DMS53 (cell line): ENCODE measurements at places on chromosomes 3 and 15.

GRCh38 chr15:83764201-83764838 is 110.4 kb downstream of the ADAMTSL3 start:
- no peak for DNase-seq

GRCh38 chr3:14831916-14832450 is 13.2 kb downstream of the FGD5 start:
- DNase-seq, result no peak

DNA sequence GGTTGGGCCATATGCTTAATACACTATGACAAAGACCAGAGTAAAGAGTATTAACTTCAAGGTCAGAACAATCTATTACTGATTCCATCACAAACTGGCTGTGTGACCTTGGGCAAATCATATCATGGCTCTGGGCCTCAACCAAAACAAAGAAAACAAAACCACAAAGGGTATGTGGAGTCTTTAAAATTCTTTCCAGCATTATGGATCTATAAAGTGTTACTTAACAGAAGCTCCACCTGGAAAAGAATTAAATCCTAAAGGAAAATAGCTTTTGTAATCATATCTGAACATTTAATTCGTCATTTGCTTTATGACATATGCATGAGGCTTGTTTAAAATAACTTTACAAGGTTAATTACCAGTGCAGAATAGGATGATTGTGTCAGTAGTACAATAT is 265.5 kb downstream of the SATB1 start:
- no peak for DNase-seq

DNA sequence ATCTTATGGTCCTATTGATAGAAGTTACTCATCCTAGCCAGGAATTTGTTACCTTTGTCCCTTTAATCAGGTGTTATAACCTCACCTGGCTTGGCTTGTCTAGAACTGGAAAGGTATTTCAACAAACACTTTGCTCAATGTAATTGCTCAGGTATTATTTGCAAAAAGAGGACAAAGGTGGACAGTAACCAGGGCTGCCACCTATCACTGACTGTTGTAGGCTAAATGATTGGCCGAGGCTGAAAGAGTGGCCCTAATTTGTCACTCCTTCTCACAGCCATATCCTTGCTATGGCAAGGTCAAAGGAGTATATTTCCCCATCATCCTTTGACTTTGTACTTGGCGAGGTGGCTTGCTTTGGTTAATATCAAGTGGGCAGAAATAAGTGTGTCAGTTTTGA is 2.7 kb upstream of the SELENOS start:
- DNase-seq, result no peak

GRCh38 chr3:9192248-9193025 is 57.0 kb downstream of the SRGAP3 start:
- peak; percentile 0 for DNase-seq

GRCh38 chr3:31505371-31506048 is 27.2 kb upstream of the STT3B start:
- DNase-seq, result no peak

DNA sequence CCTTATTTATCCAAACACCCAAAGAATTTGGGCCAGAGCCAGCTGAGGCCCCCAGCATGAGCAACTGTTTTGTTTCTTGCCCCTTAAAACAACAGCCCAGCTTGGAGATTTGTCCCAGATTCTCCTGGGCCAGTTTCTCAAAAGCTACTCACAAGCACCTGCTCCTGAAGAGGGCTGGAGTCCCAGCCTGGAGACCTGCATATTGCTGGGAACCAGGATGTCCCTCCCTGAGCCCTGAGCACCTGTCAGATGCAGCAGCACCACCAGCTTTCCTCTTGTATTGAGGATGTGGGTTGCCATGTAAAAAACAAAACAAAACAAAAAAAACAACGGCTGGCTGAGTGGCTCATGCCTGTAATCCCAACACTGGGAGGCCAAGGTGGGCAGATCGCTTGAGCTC is 7.0 kb upstream of the RFT1 start:
- peak; percentile 80 for DNase-seq

- DNase-seq, result no peak
These were observed 751.0 kb downstream of the ROBO1 start for GRCh38 chr3:79016587-79017376.

- DNase-seq, result peak; percentile 15
These were observed 688.8 kb upstream of the CCDC54 start for GRCh38 chr3:106688464-106688863.

DNA sequence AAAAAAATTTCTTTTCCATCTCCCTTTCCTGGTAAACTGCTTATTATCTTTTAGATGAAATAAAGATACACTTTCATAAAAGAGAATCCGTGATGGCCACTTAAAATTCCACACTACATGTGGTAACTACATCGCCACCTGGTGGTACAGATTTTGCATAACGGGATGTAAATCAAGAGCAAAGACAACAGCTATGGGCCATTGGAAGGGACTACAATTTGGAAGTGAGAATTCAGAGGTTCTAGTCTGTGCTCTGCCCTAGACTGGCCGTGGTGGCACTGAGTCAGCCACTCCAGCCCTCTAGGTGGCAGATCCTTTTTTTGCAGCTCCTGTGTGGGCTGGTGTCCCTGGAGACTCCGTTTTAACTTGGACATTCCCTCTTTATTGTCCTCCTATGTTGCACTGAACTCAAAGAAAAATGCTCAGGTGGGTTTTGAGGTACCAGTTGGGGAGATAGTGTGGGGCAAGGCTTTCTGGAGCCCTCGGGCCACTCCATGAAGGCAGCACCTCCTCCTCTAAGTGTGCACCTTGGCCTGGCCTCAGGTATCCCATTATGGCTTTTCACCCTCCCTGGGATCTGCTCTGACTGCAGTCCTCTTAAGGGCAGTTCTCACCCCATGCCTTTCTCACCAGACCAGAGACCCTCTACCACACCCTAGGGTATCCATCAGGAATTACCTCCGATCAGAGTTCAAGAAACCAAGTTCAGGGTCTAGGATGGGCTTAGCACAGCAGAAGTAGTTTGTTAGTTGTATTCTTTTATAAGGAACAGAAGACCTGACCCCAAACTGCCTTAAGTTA is 54.9 kb downstream of the SPSB4 start:
- peak; percentile 86 for DNase-seq

DNA sequence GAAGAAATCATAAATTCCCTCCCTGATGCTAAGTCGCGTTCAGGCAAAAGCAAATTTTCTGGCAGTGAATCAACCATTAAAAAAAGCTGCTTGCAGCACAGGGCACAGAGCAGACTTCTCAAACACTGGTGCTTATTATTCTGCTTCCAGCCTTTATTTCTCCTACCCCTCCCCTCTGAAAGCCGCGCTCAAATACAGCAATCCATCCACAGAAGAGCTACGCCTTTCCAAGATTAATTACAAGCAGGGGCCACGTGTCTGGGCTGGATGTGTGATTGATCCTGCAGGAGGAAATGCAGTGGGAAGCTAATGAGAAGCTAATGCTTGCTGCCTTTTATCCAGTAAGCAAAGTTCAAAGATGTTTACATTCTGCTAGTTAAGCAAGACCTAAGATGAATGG is 134.9 kb upstream of the TOPAZ1 start:
- DNase-seq, result no peak

GRCh38 chr15:65258375-65259262 is 28.1 kb downstream of the PARP16 start:
- no peak for DNase-seq

DNA sequence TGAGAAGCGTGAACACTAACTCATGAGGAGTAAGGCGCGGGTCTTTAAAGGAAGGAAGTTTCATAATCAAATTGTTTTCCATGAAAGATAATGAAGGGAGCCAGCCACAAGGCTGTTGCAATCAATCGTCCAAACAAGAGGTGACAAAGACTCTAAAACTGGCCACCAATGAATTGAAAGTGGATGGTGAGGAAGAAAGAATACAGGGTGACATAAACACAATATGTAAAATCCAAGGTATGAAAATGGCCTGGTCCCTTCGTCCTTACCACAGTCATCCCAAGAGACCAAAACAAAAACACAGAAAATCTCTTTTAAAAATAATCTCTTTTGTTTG is 12.0 kb downstream of the CD86 start:
- DNase-seq, result no peak

GRCh38 chr15:51234176-51234927 is 104.0 kb downstream of the CYP19A1 start:
- no peak for DNase-seq

DNA sequence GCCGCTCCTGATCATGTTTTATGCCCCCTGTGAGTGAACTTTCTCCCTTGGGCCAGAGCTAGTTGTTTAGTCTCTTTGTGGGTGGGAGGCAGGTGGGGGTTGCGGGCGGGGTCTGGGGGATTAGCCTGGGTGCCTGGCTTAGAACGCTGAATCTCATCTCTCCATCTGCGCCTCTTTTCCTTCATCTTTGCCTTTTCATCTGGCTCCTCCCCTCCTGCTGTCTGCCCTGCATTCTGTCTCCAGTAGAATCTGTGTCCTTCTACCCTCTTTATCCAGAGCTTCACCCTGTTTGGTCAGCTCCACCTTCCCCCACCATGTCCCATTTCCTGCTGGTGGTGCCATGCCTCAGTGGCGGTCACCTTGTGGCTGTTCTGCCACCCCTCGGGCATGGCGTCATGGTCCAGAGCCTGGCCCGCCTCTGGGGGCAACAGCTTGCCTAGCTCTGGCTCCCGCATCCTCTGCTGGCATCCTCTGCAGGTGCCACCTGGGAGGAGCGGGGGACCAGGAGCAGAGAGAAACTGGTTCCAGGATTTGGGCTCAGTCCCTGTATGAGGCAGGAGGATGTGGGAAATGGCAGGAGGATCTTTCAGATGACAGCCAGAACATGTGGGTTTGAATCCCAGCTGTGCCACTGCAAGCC is 44.3 kb downstream of the PDIA5 start:
- DNase-seq, result no peak

DNA sequence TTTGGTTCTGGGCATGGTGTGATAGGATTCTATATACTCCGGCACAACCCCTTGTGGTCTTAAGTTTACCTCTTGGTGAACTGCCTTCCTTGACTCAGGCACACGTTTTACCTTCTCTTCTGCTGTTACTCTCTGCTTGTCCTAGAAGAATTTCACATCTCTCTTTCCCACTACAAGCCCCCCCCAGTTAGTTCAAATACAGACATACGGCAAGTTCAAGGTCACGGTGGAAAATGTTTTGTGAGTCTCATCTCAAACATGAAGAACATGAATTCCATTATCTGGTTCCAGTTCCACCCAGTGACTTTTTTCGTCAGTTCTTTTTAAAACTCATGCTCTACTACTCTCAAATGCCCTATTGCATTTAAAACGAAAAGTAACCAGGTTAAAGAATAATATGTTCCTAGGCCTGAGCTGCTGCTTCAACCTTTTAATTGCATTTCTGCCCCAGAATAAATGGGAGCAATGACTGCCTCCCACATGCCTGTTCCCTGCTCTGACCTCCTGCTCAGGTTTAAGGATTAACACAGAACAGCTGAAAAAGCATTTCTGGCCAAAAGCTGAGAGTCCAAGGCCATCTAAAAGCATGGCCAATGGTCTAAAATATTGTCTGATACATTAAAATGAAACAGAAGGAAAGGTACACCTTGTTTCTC is 132.8 kb downstream of the OSBPL10 start:
- no peak for DNase-seq

- peak; percentile 6 for DNase-seq
These were observed 52.7 kb downstream of the TRIM71 start for GRCh38 chr3:32870373-32871095.

- no peak for DNase-seq
These were observed 1090.2 kb downstream of the FHIT start for GRCh38 chr3:60160822-60161748.

GRCh38 chr3:128348805-128349531 is 117.7 kb downstream of the DNAJB8 start:
- peak; percentile 44 for DNase-seq

DNA sequence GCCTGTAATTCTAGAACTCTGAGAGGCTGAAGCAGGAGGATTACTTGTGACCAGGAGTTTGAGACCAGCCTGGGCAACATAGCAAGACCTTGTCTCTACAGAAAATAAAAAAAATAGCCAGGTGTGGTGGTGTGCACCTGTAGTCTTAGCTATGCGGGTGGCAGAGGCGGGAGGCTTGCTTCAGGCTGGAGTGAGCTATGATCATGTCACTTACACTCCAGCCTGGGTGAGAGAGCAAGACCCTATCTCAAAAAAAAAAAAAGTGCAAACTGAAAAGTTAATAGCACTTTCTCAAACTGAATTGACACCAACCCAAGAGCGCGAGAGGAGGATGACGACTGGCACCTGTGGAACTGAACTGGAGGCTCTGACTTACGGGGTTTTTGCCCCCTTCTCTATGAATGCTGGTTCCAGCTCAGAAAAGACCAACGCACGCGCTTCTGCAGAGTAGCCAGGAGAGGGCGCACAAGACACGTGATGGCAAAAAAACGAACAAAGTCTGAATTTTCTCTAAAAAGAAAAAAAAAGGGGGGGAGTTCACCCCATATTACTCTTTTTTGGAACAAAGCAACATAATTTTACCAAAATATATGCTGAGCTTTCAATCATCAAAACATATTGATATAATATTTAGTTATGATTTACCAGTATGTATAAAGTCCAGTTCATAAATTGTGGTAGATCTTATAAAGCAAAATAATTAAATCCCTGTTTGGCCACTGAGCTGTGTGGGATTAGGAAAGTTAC is 23.7 kb downstream of the CFAP92 start:
- peak; percentile 59 for DNase-seq

- no peak for DNase-seq
These were observed 11.0 kb downstream of the NDUFB5 start for GRCh38 chr3:179615458-179616173.

- DNase-seq, result no peak
These were observed 254.8 kb upstream of the TPRG1 start for GRCh38 chr3:188916934-188917401.

DNA sequence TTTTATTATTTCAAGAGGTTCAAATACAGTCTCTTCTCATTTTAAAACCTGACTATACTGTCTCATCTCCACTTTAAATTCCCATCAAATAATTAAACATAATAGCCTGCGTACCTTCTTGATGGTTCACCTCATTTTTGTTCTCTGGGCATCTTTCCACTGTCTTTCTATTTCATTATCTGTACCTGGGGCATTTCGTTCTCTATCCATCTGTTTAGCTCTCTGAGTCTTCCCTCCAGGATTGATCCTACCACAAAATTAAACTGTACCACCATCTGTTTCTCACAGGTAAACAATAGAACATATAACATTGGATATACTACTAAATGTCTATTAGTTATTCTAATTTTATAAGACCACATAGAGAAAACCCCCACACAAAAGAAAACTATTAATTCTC is 1331.4 kb downstream of the NSUN3 start:
- no peak for DNase-seq
